ENCODE measurements at places on chromosomes 12 and 14.

GRCh38 chr12:64891629-64892028 is 67.2 kb downstream of the TBC1D30 start:
- no peak for DNase-seq

DNA sequence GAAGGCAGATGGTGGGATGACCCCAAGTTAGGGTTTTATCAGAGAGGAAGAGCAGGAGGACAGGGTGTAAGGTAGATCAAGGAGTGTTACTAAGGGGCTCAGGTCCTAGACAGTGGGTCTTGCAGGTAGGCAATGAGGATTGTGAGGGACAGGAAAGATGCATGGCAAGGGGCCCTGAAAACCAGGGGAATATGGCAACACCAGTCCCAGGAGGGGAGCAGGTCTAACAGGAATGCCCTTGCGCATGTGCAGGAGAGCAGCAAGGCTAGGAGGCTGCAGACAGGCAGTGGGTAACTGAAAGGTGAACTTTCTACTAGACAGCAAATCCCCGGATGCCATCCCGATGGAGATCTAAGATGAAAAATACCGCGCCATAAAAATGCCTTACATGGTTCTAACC is 211.3 kb downstream of the ALG10 start:
- no peak for DNase-seq

GRCh38 chr12:25020621-25021243 is 71.8 kb upstream of the BCAT1 start:
- DNase-seq, result no peak

DNA sequence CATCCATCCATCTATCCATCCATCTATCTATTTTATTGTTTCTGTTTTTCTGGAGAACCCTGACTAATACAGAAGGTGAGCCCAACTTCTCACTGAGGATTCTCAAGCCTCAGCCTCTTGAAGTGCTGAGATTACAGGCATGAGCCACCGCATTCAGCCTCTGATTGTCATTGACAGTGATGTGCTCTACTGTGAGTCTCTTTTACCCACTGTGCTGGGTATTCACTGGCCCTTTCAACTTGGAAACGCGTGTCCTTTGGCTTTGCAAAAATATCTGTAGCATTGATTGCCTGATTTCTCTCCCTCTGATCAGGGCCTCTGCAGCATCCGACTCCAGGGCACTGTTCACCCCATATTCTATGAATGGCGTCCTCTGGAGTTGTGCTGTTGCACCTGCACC is 29.6 kb upstream of the TCL1B start:
- no peak for DNase-seq

- no peak for DNase-seq
Observed at GRCh38 chr12:116172224-116172849, 105.2 kb downstream of the MED13L start.

DNA sequence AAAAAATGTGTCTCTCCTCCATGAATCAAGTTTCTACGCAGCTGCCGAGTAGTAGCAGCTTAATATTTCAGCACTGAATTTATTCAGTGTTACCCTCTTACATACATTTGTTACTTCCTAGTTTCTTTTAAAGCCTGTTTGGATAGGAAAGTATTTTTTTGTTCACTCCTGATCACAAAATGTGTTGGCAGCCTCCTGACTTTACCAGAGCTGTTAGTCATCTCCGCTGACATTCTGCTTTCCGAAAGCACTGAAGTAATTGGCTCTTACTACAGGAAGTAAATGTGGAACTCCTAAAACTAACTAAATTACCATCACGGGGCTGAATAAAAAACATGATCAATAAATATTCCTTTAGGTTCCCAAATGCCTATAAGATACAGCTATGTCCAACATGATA is 225.5 kb downstream of the EPS8 start:
- peak; percentile 67 for DNase-seq

- DNase-seq, result no peak
Observed at GRCh38 chr12:50524621-50525020, 19.8 kb downstream of the DIP2B start.

GRCh38 chr12:104288635-104289274 is 14.8 kb upstream of the EID3 start:
- DNase-seq, result peak; percentile 72

DNA sequence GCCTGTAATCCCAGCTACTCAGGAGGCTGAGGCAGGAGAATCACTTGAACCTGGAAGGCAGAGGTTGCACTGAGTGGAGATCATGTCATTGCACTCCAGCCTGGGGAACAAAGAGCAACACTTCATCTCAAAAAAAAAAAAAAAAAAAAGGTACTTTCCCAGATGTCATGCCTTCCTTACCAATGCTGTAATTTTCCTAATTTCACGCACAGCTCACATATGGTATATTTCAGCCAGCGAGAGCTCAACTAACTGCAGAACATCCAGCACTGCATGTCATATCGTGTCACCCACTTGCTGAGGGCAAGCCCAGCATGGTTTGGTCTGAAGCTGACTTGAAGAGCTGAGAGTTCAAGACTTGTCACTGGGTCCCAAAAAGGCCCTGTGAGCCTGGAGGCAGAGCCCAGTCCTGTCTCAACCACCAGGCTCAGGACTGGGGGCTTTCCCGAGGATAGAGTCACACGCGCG is 29.0 kb downstream of the NFKBIA start:
- peak; percentile 57 for DNase-seq

- peak; percentile 6 for DNase-seq
Observed at GRCh38 chr12:15428632-15429031, 106.3 kb downstream of the PTPRO start.

Measured in fibroblast of skin of scalp (primary cell).